ENCODE measurements at places on chromosomes 13 and 19.

DNA sequence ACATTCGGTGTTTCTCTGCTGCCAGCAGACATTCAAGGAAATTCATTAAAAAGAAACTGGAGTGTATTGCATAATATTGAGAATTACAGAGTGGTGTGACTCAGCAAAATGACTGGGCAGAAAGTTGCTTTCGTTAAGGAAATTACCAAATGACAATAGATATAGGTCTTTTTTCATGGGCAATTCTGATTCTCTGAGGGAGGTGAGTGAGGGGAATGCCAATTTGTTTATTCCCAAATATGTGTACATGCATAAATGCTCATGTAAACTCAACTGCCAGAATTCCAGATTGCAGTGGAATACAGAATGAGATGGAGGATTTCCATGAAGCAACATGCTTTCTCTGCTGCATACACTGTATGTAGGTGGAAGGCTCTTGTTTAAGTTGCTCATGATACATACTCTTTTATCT is 1730.1 kb downstream of the SLITRK5 start:
- DNase-seq: no peak

DNA sequence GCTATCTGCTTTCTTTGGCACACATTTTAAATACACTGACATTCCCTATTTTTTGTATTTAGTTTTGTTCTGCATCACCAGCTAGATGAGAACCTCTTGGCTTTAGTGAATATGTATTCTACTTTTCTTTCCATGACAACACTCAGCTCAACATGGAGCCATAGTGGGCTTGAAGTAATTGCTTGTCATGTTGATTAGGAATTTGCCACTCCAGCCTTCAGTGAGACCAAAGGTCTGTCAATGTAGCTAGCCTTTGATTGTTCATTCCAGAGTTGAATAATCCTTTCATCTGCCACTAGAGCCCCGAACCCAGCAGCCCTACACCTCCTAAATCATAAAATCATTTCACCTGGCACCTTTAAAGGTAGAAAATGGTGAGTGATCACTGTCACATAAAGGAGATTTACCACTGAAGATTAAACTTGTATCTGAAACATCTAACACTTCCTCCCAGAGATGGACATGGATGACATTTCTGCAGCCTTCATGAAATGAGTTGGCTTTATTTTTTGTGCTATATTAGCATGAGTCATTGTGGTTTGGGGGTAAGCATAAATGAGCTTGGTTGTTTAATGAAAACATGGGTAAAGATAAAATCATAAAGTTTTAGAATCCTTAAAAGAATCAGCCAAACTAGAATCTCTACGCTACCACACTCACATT is 29.2 kb upstream of the GARRE1 start:
- no peak for DNase-seq

DNA sequence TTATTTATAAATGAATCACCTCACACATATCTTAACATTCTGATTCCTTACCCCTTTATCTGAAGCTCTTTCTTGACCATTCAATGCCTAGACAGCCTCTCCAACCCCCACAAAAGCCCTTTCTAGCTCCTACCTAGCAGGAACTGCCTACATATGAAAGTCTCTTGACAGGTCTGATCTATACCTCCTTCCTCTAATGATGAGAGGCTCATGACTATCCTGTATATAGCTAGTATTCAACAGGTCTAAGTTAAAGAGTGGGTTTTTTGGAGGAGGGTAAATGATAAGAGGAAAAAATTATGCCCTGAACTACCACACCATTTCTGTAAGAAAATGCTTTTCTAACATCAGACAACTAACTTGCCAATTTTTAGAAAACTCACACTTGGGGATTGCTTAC is 47.0 kb downstream of the RBM26 start:
- DNase-seq: no peak

DNA sequence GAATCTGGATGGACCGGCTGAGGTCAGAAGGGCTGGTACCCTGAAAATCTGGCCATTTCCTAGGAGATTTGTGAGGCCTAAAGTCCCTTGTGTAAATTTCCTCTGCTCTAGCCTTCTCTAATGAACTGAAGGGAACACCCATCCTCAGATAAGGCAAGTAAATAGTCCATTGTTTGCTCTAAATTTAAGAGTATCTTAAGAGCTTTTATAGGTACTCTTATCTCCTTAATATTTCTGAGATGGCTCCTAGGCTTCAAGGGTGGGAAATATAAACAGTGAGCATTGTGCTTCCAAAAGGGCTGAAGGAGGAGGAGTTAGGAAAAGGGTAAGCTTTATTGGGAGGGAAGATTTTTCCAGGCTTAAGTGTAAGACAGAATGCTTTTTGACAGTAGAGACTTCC is 148.7 kb upstream of the EDNRB start:
- no peak for DNase-seq

- DNase-seq: peak; percentile 75
Measured at GRCh38 chr13:71290963-71291841, 575.8 kb downstream of the DACH1 start.

DNA sequence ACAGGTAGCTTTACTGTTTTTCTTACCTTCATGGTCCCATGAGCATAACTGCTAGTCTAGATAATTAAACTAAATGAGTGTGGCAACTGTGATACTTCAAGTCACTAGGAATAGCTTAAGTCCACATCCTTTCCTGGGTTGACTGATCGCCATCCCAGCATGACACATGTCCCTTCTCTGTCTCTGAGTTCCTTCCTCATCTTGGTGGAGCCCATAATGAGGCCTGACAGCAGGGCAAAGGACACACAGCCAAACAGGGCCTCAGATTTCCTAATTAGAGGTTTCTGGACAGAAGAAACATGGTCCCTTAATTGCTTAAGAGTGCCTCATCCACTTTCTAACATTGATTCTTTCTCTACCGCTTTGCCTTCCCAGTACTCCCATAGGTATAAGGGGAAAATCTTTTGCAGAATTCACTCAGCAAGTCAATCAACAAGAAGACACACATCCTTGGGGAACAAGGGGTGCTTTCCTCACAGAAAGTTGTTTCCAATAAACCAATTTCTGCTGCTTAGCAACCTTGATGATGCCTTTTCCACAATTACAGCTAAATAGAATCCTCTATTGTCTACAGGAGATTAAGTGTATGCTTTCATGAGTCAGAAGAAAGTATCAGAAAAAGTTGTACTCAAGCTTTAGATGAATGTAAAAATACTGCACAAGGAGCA is 208.3 kb upstream of the SERP2 start:
- no peak for DNase-seq

DNA sequence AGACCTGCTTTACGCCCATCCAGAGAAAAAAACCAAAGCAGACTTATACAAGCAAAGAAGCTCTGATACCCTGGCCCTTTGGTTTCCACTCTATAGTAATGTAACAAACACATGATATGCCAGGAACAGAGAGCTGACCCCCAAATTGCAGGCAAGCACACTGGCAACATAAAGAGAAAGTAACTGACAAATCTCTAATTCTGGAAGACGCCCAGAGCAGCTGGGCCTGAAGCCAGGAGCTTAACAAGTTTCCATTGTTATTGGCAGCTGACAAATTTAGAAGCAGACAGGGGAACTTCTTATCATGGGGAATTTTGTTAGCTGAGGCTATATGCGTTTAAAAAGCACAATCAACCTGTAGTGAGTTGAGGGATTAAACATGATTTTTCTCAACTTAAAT is 158.0 kb downstream of the DLEU7 start:
- no peak for DNase-seq

DNA sequence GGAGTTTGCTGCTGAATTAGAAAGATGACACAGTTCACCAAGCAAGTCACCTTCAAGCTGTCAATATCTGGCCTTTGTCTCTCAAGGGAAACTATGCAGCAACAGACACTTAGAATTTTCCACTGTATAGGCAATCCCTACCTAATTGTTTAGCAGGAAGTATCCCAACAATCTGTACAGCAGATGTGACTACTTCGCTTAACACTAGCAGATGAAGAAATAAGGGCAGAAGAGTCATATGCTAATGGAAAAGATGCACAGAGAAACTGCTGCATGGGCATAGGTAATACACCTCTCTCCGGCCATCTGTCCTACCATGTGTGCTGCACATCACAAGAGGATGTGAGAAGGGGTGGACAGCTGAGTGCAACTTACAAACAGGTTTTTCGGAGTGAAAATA is 851.2 kb downstream of the PCDH9 start:
- no peak for DNase-seq

GRCh38 chr19:35608251-35608650 is 4.3 kb upstream of the HAUS5 start:
- DNase-seq: no peak

DNA sequence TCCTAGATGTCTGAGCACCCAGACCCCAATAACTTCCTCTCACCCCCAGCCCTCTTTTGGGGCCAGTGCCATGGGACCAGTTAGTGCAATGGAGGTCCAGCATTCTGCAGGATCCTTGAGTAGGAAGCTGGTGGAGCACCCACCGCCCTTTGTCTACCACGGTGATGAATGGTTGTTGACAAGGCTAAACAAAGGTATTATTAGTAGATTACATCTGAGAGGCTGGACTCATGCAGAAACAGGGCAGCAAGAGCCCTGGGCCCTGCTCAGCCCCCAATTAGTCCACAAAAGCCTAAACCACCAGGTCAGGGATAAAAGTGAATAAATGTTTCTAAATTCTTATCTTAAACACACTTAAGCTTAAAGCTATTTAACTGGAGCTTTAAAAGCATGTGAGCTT is 196.5 kb upstream of the TSHZ3 start:
- DNase-seq: no peak

GRCh38 chr19:47190167-47190727 is 40.8 kb downstream of the BBC3 start:
- no peak for DNase-seq

GRCh38 chr13:32150794-32151193 is 119.2 kb downstream of the FRY start:
- DNase-seq: no peak

- DNase-seq: no peak
Measured at GRCh38 chr13:77544355-77544754, 8.8 kb downstream of the SCEL start.

GRCh38 chr19:38727868-38728660 is 16.2 kb downstream of the CAPN12 start:
- no peak for DNase-seq

DNA sequence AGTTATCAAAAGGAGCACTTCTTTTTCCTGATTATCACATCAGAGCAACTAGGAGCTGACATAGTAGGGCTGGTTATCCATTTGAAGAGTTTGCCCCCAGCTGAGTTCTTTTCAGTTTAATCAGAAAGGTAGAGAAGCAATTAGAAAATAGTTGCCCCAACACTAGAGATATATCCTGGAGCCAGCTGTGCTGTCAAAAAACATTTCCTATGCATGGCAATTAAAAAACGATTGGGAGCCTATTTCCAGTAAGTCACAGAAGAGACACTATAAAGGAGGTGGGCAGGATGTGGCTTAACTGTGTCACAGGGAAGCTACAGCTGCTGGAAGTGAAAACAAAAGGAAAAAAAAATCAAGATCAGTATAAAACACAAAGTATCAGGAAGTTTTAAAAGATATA is 155.7 kb upstream of the SLITRK1 start:
- no peak for DNase-seq

DNA sequence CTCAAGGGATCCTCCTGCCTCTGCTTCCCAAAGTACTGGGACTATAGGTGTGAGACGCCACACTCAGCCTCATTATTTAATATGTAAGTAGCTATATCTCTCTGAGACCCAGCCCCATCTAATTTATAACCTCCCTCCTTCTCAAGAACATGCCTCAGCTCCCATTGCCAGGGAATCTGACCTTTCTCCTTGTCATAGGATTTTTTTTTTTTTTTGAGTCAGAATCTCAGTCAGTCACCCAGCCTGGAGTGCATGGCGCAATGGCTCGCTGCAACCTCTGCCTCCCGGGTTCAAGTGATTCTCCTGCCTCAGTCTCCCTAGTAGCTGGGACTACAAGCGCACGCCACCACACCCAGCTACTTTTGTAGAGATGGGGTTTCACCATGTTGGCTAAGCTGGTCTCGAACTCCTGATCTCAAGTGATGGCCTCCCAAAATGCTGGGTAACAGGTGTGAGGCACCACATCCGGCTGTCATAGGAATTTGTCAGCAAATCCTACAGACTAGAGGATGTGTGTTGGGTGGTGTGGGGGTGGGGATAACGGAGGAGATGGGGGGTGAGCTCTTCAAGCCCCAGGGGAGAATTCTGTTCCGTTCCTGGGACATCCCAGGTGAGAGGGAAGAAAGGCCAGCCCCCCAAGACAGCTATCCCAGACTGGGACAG is 5.1 kb upstream of the EPS8L1 start:
- DNase-seq: no peak

- no peak for DNase-seq
Measured at GRCh38 chr13:66503890-66504289, 726.2 kb downstream of the PCDH9 start.

- no peak for DNase-seq
Measured at GRCh38 chr19:581399-582111, 8.1 kb upstream of the HCN2 start.

GRCh38 chr13:39249982-39250381 is 211.7 kb downstream of the NHLRC3 start:
- no peak for DNase-seq

GRCh38 chr13:78971355-78972025 is 312.5 kb upstream of the OBI1 start:
- no peak for DNase-seq

DNA sequence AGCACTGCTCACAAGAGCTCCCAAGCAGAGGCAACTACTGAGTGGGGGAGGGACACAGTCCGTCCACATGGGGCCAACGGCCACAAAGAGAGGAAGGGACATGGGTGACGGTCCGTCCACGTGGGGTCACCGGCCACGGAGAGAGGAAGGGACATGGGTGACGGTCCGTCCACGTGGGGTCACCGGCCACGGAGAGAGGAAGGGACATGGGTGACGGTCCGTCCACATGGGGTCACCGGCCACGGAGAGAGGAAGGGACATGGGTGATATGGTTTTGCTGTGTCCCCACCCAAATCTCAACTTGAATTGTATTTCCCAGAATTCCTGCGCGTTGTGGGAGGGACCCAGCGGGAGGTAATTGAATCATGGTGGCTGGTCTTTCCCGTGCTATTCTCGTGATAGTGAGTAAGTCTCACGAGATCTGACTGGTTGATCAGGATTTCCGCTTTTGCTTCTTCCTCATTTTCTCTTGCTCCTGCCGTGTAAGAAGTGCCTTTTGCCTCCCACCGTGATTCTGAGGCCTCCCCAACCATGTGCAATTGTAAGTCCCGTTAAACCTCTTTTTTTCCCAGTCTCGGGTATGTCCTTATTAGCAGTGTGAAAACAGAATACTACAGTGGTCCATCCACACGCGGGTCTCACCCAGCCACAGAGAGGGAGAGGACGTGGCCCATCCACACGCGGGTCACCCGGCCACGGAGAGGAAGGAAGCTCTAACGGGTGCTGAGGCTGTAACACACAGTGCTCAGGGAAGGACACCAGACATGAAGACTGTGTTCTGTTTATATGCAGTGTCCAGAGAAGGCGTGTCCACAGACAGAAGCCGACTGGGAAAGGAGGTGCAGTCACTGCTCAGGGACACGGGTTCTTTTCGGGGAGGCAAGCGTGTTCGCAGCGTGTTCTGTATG is 48.5 kb downstream of the GAS6 start:
- peak; percentile 28 for DNase-seq

Data from immature natural killer cell (primary cell).